ENCODE measurements at places on chromosomes 4 and X. TPM values are rescaled to one million over a fixed set of nuclear protein-coding genes. Genes with fewer than 3 reads are reported as not detected.

Gene HSD17B11
- 71.9 TPM for total RNA-seq

Gene FAT1
- 483 TPM for total RNA-seq

Gene FHIP1A
- 3.0 TPM for total RNA-seq

Gene IL2RG
- total RNA-seq = not detected

Gene CFI
- 6.1 TPM for total RNA-seq

Gene ZNF630
- 0.58 TPM for total RNA-seq

Gene CENPI
- 40.7 TPM for total RNA-seq

DNA sequence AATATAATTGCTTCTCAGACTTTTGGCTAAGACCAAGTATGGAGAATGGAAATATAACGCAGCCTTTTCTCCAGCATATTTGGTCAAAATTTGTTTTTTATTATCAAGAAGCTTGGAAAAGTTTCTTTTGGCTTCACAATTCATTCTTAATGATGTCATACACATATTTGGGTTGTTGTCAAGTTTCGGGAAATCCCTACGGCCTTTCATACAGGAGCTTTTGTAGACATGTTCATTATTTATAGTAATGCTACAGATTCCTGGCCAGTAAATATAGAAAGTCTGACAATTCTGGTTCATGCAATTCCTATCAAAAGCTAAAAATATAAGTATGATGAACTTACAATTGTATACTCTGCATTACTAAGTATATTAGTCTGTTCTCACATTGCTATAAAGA lies 112.9 kb downstream of the IRF2 start:
- no peaks in the 10 kb centered on the region for H3K27me3 ChIP-seq
- no peak overlapping the region for H3K4me3 ChIP-seq
- H3K36me3 ChIP-seq = no peaks in the 10 kb centered on the region
- DNase-seq = no peak

- no peaks in the 10 kb centered on the region for H3K27me3 ChIP-seq
- peaks cover 60% of the 10 kb centered on the region for H3K36me3 ChIP-seq
- peaks cover 10% of the 10 kb centered on the region for H3K4me1 ChIP-seq
- no peak overlapping the region for H3K27ac ChIP-seq
- H3K4me3 ChIP-seq = no peak overlapping the region
Observed at GRCh38 chr4:77047037-77047436, 28.8 kb downstream of the CCNI start.

DNA sequence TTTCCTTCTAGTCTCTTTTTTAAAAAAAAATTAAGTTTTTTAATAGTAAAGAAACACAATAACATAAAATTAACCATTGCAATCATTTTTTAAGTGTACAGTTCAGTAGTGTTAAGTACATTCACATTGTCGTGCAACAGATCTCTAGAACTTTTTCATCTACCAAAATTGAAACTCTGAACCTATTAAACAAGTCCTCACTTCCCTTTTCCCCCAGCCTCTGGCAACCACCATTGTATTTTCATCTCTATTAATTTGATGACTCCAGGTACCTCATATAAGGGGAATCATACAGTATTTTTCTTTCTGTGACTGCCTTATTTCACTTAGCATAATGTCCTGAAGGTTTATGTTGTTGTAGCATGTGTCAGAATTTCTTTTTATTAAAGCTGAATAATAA lies 31.8 kb downstream of the MSL3 start:
- H3K27me3 ChIP-seq = no peaks in the 10 kb centered on the region
- DNase-seq = no peak
- H3K4me1 ChIP-seq = no peaks in the 10 kb centered on the region
- no peak overlapping the region for H3K4me3 ChIP-seq
- no peaks in the 10 kb centered on the region for H3K36me3 ChIP-seq
- H3K27ac ChIP-seq = no peak overlapping the region

DNA sequence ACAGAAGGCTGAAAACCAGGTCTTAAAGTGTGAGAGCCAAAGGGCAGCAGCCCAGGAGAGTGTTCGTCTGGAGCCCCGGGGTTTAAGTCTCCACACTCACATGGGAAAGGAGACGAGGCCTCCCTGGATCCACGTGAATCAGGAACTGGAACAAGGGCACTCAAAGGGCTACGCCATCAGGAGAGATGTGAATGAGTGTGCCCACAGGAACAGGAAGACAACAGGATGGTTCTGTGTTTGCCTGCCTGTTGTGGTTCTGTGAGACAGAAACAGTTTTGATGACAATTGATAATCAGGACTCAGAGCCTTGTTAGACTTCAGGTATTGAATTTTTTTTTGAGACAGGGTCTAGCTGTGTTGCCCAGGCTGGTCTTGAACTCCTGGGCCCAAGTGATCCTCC lies 4.9 kb upstream of the CTBP1 start:
- no peak overlapping the region for H3K4me3 ChIP-seq
- H3K4me1 ChIP-seq = peaks cover 9% of the 10 kb centered on the region
- H3K27ac ChIP-seq = no peak overlapping the region

GRCh38 chrX:23559975-23560374 lies 107.3 kb upstream of the PRDX4 start:
- no peak for DNase-seq
- H3K4me1 ChIP-seq = no peaks in the 10 kb centered on the region
- H3K4me3 ChIP-seq = no peak overlapping the region

- H3K4me3 ChIP-seq = no peak overlapping the region
- DNase-seq = no peak
- no peaks in the 10 kb centered on the region for H3K27me3 ChIP-seq
- H3K36me3 ChIP-seq = no peaks in the 10 kb centered on the region
- no peak overlapping the region for H3K27ac ChIP-seq
- no peaks in the 10 kb centered on the region for H3K4me1 ChIP-seq
Observed at GRCh38 chr4:157934151-157934550, 238.7 kb downstream of the GASK1B start.

DNA sequence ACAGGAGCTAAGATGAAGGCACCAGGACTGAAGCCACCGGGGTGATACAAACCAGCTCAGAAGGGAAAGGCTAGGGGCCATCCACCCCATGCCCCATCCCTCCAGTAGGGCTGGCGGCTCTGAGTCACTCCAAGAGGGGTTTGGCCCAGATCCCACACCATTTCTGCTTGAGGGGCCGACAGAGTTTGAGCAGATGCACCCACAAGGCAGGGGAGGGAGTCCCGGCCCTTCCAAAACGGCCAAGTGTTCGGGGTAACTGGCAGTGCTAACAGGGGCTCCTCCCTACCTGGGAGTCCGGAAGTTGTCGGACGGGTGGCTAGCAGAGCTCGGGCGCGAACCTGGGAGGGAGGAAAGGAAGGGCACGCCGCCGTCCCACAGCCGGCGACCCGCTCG lies 412 bp downstream of the SLC10A3 start:
- peak; percentile 58 for DNase-seq
- peaks cover 26% of the 10 kb centered on the region for H3K4me1 ChIP-seq
- H3K27ac ChIP-seq = peak overlapping the region; percentile 61
- H3K4me3 ChIP-seq = peak overlapping the region; percentile 80
- no peaks in the 10 kb centered on the region for H3K27me3 ChIP-seq

- no peak for DNase-seq
- no peaks in the 10 kb centered on the region for H3K27me3 ChIP-seq
- H3K27ac ChIP-seq = no peak overlapping the region
Observed at GRCh38 chrX:39476604-39477021, 621.1 kb downstream of the BCOR start.

DNA sequence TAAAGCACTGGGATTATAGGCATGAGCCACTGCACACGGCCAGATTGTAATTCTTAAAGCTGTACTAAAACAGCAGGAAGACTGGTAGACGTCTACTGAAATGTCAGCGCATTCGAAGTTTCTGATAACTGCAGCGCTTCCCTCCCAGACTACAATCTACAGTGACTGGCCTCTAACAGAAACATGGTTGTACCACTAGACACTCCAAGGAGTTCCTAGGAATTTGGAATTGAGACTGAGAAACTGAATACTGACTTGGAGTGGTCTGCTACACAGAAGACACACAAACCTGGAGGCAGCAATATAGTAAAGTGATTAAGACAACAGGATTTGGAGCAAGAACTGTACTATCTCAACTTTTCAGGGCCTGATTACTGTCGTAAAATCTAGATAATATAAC lies 937 bp downstream of the HELQ start:
- peak overlapping the region; percentile 76 for H3K4me3 ChIP-seq
- peak; percentile 9 for DNase-seq
- H3K36me3 ChIP-seq = peaks cover 54% of the 10 kb centered on the region
- H3K27me3 ChIP-seq = no peaks in the 10 kb centered on the region
- H3K27ac ChIP-seq = peak overlapping the region; percentile 91
- H3K4me1 ChIP-seq = peaks cover 11% of the 10 kb centered on the region

DNA sequence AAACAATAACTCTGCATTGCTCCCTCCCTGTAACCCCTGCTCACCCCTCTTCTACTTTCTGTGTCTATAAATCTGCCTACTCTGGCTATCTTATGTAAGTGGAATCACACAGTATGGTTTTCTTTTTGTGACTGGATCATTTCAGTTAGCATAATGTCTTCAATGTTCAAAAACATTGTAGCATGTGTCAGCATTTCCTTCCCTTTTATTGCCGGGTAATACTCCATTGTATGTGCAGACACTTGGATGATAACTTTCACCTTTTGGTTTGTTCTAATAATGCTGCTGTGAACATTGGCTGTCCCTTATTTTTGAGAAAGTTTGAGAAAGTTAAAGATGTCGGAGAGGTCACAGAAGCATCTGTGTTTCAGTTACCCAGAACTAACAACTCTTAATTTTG lies 60.6 kb upstream of the TLR2 start:
- no peak for DNase-seq
- no peaks in the 10 kb centered on the region for H3K27me3 ChIP-seq
- peaks cover 18% of the 10 kb centered on the region for H3K36me3 ChIP-seq
- H3K4me3 ChIP-seq = no peak overlapping the region
- H3K27ac ChIP-seq = no peak overlapping the region

GRCh38 chr4:62288808-62289541 lies 1088.8 kb downstream of the ADGRL3 start:
- no peak overlapping the region for H3K27ac ChIP-seq
- no peaks in the 10 kb centered on the region for H3K4me1 ChIP-seq
- H3K36me3 ChIP-seq = no peaks in the 10 kb centered on the region
- DNase-seq = no peak
- H3K4me3 ChIP-seq = no peak overlapping the region

DNA sequence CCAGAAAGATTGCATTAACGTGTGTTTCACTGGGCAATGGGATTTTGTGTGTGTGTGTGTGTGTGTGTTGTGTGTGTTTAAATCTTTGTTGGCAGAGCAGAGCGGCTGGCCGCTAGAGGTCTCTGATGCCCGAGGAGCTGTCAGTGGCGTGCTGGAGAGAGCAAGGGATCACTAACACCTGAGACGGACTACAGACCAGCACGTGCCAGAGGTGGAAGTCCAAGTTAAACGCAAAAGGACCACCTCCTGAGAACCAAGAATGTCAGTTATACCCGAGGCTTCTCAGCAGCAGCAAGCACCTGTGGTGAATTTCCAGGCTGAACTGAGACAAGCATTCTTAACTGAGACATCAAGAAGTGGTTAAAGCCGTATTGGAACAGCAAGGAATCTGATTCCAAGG lies 9.0 kb upstream of the SLC25A14 start:
- no peak overlapping the region for H3K4me3 ChIP-seq
- H3K4me1 ChIP-seq = no peaks in the 10 kb centered on the region
- H3K27ac ChIP-seq = no peak overlapping the region
- no peaks in the 10 kb centered on the region for H3K27me3 ChIP-seq

DNA sequence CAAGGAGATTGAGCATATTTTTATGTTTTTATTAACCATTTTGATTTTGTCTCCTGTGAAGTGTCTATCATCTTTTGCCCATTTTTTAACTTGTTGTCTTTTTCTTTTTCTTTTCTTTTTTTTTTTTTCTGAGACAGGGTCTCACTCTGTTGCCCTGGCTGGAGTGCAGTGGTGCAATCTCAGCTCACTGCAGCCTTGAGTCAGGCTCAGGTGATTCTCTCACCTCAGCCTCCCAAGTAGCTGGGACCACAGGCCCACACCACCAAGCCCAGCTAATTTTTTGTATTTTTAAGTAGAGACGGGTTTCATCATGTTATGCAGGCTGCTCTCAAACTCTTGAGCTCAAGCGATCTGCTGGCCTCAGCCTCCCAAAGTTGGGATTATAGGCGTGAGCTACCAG lies 4.6 kb upstream of the ADD1 start:
- no peak for DNase-seq
- peaks cover 6% of the 10 kb centered on the region for H3K4me1 ChIP-seq
- no peak overlapping the region for H3K4me3 ChIP-seq
- no peak overlapping the region for H3K27ac ChIP-seq
- no peaks in the 10 kb centered on the region for H3K27me3 ChIP-seq

GRCh38 chr4:86011117-86011516 lies 348.7 kb downstream of the MAPK10 start:
- DNase-seq = no peak
- no peak overlapping the region for H3K27ac ChIP-seq
- H3K4me3 ChIP-seq = no peak overlapping the region
- no peaks in the 10 kb centered on the region for H3K36me3 ChIP-seq
